ENCODE measurements at places on chromosomes 16 and 17. TPM values are rescaled to one million over a fixed set of nuclear protein-coding genes. Genes with fewer than 3 reads are reported as not detected.

DNA sequence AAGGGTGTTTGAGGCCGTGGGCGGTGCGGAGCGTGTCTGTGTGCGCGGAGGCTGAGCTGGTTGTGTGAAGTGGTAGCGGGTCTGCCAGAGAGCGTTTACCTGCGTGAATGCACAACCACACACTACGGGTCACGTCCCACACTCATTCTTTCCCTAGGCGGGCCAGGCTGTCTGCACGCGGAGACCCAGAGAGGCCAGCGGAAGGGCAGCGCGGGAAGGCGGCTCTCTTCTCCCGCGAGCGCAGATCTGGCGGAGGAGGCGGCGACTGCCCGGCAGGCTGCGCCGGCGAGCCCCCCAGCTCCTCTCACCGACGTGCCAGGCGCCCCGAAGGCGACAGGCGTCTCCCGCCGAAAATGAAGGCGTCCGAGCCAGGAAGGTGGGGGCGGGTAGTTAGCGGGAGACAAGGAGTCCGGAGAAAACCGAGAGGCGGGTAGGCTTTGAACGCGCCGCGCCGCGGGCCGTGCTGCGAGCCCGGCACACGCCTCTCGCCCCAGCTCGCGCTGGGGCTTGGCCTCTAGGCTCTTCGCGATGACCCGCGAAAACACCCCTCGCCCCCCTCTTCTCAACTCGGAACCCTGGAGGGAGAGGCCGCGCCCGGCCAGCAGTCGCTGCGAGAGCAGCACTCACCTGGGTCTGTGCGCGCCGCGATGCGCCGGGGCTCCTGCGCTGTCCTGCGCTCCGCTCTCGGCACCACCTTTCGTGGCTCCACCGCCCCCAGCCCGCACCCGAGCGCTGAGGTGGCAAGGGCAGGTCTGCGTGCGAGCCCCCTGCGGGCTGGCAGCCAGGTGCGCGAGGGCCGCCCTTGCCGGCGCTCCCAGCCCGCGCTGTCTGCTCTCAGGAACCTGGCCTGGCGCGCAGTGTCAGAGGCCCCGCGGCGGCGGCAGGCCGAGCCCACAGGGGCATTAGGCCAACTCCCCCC is 2.0 kb upstream of the FOXF1 start:
- DNase-seq = no peak

GRCh38 chr16:66774981-66775380 is 23.6 kb upstream of the DYNC1LI2 start:
- DNase-seq = no peak

The EPN3 gene
- 0.92 TPM for total RNA-seq

The PDE6G gene
- 0.85 TPM for total RNA-seq

The MFAP4 gene
- total RNA-seq = 0.92 TPM

The CCDC200 gene
- not detected for total RNA-seq

The EFNB3 gene
- total RNA-seq = 2.5 TPM
